Stimulated activated CD8-positive, alpha-beta memory T cell treated with anti-CD3 and anti-CD28 coated beads, Interleukin-4, amount 100 ng/mL, for 4 hours (primary cell): ENCODE measurements at places on chromosomes 3 and 15.

DNA sequence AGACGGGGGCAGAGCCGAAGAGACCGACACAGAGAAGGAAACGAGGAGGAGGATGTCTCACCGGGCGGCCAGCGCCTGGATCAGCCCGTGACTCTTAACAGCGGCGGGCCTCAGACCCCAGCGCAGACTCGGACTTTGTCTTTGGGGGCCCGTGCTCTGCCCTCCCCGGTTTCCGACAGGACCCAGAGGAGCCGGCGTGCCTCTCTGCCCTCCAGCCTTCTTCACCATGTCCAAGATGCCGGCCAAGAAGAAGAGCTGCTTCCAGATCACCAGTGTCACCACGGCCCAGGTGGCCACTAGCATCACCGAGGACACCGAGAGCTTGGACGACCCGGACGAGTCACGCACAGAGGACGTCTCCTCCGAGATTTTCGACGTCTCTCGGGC lies 1.0 kb downstream of the TSC22D2 start:
- DNase-seq = no peak

- DNase-seq = no peak
These were observed 1.6 kb upstream of the IDH3A start for GRCh38 chr15:78147566-78147965.

DNA sequence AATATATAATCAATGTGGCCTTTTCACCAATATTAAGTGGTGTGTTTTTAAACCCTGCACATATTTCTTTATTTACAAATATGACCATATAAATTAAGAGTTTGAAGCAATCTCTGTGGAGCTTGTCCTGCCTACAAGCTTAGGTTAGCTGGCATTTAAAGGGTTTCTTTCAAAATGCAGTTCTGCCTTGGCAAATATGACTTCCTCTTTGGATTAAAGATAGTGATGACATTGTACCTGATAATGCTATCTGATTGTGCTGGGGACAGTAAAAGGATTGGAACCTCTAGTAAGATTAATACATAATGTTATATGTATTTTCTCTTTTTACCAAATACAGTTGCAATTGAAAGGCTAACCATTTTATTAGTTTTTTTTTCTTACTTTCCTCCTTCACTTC lies 249.1 kb downstream of the OTOL1 start:
- DNase-seq = no peak

DNA sequence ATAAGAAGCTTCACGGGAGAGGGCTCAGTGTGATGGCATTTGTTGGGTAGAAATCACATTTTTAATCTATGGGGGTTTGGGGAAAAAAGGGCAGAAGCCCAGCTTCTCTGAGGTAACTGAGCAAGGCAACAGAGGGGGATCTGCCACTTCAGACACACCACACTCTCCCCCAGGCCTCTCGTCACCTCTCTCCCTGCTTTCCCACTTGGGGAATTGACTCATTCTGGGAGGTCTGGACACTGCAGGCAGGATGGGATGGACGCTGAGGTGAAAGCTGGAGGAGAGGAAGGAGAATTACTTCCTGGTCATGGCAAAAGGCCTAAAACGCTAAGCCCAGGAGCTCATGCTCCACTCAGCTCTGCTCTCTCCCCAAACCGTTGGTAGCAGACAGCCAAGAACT lies 33.2 kb downstream of the MYO5C start:
- no peak for DNase-seq

DNA sequence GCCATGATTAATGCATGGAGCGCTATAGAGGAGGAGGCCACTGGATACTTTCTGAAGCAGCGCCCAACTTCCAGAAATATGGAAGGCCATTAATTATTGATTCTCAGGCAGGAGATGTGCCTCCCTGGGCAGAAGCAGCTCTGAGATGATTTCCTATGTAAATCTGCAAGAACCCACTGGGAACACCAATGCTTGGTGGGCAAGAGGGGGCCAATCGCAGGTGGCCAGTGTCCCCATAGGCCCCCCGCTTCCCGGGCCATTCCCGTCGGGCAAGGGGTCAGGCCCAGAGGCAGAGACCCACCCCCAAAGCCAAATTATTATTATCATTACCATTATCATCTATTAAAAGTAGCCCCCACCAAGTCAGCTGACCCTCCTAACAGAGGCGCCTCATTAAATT lies 288.0 kb upstream of the TLE3 start:
- DNase-seq = no peak

DNA sequence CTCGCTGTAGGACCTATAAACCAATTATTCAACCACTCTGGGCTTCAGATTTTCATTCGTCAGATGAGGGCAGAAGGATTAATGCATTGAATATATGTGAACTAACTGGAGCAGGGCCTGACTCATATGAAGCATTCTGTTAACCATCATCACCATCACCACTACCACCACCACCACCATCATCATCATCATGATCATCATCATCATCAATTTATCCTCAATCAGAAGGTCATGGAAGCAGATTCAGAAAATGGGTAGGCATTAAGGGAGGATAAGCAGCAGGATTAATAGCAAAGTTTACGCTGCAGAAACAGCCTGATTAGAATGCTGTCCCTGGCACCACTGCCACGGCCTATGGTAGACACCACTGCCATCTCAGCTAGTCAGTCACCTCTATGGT lies 407.5 kb upstream of the THBS1 start:
- no peak for DNase-seq

- DNase-seq = no peak
These were observed 32.8 kb downstream of the SEC62 start for GRCh38 chr3:169999433-169999832.

DNA sequence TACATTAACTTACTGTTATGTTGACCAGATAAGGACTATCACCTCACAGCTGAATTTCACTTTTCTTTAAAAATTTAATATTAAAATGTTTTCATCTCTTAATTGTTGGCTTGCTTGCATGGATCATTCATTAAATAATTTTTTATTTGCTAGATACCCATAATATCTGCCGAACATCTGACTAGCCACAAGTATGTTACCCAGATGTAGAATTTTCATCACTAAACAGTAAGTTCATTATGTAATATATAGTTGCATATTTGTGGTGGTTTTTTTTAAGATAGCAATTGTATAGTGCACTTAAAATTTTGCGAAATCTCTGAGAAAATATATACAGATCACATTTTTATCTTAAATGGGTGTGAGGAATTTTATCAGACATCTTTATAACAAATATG lies 190.4 kb downstream of the MBNL1 start:
- DNase-seq = no peak

GRCh38 chr3:129386984-129387383 lies 41.5 kb downstream of the EFCAB12 start:
- DNase-seq = no peak

GRCh38 chr15:36251450-36251849 lies 328.0 kb upstream of the CDIN1 start:
- no peak for DNase-seq

DNA sequence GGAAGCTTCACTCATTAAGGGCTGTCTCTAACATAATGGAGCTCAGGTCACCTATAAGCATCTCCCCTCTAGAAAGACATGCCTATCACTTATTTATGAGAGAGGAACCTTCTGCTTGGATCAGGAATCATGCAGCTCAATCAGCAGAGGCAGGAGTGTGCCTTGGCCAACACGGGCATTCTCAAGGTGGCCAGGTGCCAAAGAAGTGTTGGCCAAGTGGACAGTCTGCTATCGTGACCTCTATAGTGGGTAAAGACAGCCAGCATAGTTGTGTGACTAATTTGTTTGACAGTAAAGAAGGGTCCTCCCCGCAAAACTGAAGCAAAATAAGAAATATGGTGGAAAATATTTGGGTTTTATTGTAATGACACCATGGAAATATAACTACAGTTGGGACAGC lies 14.7 kb upstream of the AGTR1 start:
- no peak for DNase-seq

DNA sequence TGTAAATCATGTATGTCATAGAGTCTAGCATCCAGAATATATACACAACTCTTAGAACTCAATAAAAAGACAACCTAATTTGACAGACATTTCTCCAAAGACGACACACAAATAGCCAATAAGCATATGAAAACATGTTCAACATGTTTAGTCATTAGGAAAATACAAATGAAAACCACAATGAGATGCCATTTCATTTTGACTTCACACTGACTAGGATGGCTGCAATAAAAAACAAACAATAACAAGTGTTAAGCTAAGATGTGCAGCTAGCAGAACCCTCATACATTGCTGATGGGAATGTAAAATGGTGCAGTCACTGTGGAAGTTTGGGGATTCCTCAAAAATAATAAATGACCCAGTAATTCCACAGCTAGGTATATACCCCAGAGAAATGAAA lies 16.4 kb downstream of the SPG11 start:
- DNase-seq = no peak

DNA sequence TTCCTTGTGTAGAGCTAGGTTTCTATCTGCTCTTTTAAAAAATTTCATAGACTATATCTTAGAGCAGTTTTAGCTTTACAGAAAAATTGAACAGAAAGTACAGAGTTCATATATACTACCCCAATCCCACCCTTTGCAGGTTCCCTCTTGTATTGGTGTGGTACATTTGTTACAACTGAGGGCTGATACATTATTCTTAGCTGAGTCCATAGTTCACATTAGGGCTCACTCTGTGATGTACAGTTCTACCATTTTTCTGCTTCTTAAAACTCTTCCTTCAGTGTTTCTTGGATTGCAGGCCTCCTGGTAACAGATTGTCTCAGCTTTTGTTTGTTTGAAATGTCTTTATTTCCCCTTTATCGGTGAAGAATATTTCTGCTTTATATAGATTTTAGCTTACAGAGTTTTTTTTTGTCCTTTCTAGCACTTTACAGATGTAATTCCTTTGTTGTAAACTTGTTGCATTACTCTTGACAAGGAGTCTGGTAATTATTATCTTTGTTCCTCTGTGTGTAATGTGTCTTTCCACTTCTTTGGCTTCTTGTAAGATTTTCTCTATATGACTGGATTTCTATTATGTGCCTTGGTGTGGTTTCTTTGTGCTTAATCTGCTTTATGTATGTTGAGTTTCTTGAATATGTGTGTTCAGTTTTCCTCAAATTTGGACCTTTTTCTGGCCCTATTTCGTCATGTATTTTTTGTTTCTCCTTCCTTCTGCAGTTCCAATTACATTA lies 25.3 kb downstream of the MEF2A start:
- no peak for DNase-seq

GRCh38 chr3:14793858-14794234 lies 24.9 kb upstream of the FGD5 start:
- no peak for DNase-seq

DNA sequence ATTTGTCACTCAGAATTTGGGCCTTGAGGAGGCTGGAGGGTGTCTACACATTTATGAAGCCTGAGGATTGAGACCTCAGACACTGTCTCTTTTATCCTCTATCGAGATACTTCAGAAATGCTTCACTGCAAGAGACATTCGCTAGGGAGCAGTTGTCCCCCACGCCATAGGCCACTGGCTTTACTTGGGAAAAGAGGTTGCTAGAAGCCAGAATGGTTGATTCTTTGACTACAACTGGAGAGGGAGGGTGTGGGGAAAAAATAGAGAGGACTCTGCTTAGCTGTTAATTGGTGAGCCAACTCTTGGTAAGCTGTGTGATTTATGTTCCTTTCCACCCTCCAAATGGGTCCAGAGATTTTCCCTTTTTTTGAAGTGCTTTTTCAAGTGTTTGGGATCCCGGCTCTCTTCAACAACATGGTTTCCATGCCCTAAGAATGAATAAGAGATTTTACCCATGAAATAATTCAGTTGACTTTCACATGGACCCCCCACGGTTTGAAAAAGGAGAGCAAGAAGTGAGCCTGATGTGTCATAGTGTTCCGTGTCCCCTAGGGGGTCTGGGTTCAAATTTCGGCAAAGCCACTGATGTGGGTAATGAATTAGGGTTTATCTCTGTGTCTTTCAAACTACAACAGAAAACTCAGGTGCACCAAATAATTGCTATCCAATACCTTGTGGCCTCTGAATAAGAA lies 2.7 kb downstream of the BOC start:
- no peak for DNase-seq

DNA sequence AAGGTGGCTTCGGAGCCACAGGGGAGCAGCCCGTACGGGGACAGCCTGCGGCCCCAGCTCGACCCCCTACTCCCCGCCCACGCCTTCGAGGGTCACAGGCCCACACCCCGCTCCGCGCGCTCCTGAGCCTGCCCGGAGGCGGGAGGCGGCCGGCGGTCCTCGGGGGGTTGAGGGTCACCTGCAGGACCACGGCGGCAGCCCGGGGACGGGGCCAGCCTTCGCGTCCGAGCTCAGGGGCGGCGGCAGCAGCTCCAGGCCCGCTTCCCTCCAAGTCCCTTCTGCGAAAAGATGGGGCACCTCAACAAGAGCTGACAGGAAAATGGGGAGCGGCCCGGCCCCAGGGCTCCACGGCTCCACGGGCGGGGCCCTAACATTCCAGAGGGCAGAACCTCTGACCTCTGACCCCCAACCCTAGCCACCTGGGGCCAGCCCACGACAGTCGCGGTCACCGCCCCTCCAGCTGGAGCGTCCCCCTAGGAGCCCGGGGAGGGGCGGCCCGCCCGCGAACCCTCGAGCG lies 428 bp downstream of the LYSMD4 start:
- no peak for DNase-seq

- no peak for DNase-seq
These were observed 291.6 kb upstream of the PLSCR5 start for GRCh38 chr3:146896711-146897110.

- no peak for DNase-seq
These were observed 54.1 kb downstream of the ITGB5 start for GRCh38 chr3:124832782-124833709.

- DNase-seq = no peak
These were observed 7.0 kb upstream of the BMF start for GRCh38 chr15:40115670-40116093.

DNA sequence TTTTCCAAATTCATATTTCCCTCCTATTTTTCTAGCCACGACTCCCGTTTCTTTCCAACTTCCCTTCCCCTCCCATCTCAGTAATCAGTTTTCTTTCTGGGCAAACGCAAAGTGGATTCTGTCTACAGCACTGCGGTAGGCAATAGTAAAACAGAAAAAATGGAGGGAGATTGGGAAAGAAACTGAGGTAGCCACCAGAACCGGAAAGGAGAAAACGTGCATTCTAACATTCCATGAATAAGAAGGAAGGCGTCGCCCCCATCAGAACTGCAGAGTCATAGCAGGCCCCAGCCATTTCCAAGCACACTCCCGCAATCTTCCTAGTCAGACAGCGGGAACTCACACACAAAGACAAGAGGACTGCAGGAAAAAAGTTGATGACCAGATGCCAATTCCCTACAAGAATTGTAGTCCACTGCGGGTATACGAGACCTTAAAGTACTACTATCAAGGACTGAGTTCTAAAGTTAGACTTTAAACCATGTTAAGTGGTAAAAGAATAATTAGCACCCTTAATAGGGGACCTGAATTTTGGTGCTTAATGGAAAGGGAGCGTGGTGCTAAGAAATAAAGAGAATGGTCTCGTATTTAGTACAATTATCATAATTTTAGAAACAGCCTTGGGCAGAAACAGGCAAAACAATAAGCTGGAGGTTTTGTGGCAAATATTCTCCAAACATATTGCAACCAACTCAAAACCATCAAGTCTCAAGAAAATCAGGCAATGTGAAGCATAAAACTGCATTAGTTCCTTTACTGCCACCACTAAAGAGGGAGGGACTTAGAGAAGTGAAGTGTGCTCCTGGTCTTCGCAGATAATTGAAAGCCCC lies 1.4 kb downstream of the PFN2 start:
- no peak for DNase-seq
